ENCODE measurements at places on chromosomes 4 and X. TPM values are rescaled to one million over a fixed set of nuclear protein-coding genes. Genes with fewer than 3 reads are reported as not detected.

The EGFL6 gene
- total RNA-seq, result not detected

The MGAT4D gene
- total RNA-seq, result not detected

The PNMA5 gene
- total RNA-seq, result not detected

The FAM184B gene
- total RNA-seq, result 0.03 TPM

The APOO gene
- 5.8 TPM for total RNA-seq

The HMGB3 gene
- total RNA-seq, result 0.99 TPM

The ACSL4 gene
- total RNA-seq, result 16.2 TPM

The CYLC1 gene
- not detected for total RNA-seq

The AMOT gene
- total RNA-seq, result 3.6 TPM

The DDX53 gene
- total RNA-seq, result not detected

The OTUD6A gene
- not detected for total RNA-seq

The CLNK gene
- total RNA-seq, result 0.07 TPM

The ADAM29 gene
- total RNA-seq, result not detected

The MAGEA8 gene
- total RNA-seq, result not detected

Data from T-cell (primary cell).